ENCODE measurements at places on chromosomes 3 and 15.
A peak's percentile ranks its signal among the peaks of the same experiment; 100 is the strongest.

DNA sequence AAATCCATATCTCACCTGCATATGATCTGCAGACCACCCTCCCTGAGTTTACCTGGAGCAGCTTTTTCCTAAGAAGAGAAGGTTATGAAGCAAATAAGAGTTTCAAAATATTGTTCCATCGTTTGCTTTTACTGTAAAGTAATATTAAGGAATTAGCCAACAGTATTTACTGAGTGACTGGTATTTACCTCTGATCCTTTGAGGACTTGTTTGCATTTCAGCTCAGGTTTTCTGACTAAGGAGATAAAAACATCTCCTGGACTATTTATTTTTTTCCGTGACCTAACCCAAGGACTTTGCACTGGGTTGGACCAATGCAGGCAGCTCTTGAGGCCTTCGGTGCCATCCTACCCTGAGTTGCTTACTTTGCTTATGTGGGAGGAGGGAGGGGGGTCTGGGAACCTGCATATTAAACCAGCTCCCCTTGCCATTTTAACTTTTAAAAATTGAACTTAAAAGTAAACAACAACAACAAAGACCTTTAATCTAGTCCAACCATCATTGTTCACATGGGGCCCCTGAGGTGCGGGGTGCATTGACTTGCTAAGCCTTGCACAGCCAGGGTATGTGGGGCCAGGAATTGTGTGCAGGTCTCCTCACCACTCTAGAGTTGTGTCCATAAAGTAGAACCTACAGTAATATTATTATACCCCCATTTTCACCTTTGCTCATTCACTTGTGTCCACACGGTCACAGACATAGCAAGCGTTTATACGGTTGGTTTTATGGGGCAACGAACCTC lies 39.3 kb downstream of the TRAK1 start:
- DNase-seq, result no peak

GRCh38 chr3:128555098-128555825 lies 62.3 kb upstream of the GATA2 start:
- peak; percentile 74 for DNase-seq

DNA sequence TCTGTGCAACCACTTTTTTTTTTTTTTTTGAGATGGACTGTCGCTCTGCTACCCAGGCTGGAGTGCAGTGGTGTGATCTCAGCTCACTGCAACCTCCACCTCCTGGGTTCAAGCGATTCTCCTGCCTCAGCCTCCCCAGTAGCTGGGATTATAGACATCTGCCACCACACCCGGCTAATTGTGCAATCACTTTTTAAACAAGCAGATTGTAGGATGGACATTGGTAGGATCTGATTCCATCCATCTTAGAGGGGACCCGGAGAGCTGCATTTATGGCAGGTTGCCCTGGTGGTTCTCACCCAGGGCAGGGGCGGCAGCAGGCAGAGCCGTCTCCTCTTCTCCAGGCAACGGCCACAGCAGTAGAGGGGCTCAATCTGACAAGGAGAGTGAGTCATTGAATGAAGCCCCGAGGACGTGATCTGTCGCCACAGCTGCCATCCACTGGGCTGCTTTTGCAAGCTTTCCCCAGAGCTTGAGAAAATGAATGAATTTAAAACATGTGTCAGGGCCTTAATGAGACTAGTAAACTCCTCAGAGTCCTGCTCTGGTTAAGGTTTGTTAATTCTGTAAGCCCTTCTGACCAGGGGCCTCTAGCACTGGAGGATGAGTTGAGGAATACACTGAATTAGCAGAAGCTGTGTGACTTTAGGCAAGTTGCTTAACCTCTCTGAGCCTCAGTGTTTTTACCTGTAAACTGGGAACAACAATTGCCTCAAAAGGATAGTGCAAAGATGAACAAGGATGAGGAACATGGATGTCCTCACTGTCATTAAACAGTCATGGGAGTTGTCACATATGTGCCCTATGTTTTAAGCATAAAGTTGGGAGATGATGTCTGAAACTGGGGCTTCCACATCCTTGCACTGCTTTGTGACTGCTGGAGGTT lies 129.1 kb downstream of the ASB7 start:
- DNase-seq, result no peak

GRCh38 chr3:109944836-109945235 lies 607.5 kb upstream of the DPPA4 start:
- DNase-seq, result no peak

DNA sequence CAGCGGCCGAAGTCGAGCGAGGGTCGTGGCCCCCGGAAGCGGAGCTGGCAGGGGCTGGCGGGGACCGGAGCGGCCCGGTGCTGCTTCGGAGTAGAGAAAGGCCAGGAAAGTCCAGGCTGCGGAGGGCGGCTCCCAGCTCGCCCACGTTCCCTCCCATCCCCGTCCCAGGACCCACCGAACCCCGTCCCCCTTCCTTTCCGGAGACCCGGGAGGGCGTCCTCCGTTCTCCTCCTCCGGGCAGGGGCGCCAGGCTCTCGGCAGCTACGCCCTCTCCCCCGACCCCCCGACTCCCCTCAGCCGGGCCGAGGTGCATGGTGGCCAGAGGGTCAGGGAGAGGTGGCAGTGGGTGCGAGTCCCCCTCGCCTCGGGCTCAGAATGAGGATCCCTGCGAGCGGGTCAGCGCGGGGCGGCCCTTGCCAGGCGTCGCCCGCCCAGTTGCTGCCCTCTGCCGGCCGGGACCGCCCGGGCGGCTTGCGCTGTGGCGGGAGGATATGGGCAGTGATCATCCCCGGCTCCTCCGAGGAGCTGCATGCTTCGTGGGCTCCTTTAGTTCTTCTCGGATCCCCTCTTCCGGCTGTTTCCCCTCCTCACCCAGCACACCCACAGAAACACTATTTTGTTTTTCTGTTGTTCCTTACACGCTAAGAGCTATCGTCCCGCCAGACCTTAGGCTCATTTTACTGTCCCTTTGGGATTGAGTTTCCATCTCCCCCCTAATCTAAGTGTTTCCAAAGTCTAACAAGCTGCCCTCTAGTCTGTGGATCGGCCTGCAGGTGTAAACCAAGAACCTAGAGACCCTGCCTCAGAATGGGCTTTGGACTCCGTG lies 744 bp upstream of the ALDH1A2 start:
- peak; percentile 89 for DNase-seq
